Chondrocyte (in vitro differentiated cells): ENCODE measurements at places on chromosomes 13 and 19. TPM values are rescaled to one million over a fixed set of nuclear protein-coding genes. Genes with fewer than 3 reads are reported as not detected.

DNA sequence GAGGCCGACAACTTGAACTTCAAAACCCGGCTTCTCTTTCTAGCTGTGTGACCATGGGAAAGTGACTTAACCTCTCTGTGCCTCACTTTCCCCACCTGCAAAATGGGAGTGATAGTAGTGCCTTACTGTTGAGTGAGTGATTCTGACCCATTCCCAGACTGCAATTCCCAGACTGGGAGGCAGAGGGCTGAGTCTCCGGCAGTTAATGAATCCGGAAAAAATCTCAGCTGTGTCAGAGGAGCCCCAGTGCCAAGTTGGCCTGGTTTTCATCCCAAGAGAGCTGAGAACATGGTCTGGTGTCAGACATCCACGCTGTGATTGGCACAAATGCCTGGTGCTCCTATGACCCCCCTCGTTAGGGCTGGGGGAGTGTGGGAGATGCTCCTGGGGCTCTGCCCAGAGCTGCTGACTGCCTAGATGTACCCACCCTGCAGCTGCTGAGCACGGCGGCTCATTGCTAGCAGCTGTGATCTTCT lies 50.0 kb downstream of the PIN1 start:
- H3K27ac ChIP-seq = no peak overlapping the region
- no peak for DNase-seq
- no peak overlapping the region for H3K4me3 ChIP-seq

GRCh38 chr13:93853912-93854311 lies 625.6 kb downstream of the DCT start:
- no peak for DNase-seq
- H3K4me1 ChIP-seq = peaks cover 23% of the 10 kb centered on the region
- H3K27me3 ChIP-seq = no peaks in the 10 kb centered on the region
- no peak overlapping the region for H3K4me3 ChIP-seq

RNF113B gene
- total RNA-seq = not detected in 3 replicates

- H3K27ac ChIP-seq = no peak overlapping the region
- H3K36me3 ChIP-seq = peaks cover 3% of the 10 kb centered on the region
- no peak for DNase-seq
- H3K4me3 ChIP-seq = peak overlapping the region; percentile 57
- H3K4me1 ChIP-seq = peaks cover 17% of the 10 kb centered on the region
- H3K27me3 ChIP-seq = peaks cover 77% of the 10 kb centered on the region
These were observed 4.9 kb downstream of the GSX1 start for GRCh38 chr13:27797228-27797624.

DNA sequence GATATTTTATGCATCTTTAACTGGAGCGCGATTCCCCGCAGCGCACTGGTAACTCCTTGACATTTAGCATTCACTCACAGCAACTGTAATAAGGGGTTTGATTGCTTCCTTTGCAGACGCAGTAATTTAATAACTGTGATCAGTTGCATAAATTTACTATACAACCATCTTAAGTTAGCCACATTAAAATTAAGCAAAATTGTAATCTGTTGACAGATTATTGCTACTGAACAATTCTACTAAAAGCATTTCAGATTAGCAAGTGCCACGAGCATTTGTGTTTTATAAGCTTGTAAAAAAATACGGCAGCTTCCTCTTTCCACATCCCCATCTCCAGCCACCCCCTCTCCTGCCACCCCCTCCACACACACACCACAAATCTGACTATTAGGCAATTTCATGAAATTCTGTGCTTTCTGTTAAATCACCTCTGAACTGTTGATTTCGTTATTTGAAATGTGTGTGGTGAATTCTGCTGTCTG lies 44.4 kb downstream of the TSHZ3 start:
- no peak overlapping the region for H3K4me3 ChIP-seq
- DNase-seq = no peak
- H3K27me3 ChIP-seq = no peaks in the 10 kb centered on the region
- no peak overlapping the region for H3K27ac ChIP-seq

N4BP2L1 gene
- total RNA-seq = 3.3 to 3.9 TPM (median 3.7 TPM) in 3 replicates

GAPDHS gene
- total RNA-seq = not detected in 3 replicates

- H3K27me3 ChIP-seq = peaks cover 7% of the 10 kb centered on the region
- no peak overlapping the region for H3K27ac ChIP-seq
- DNase-seq = no peak
- no peaks in the 10 kb centered on the region for H3K36me3 ChIP-seq
- no peak overlapping the region for H3K4me3 ChIP-seq
These were observed 17.7 kb upstream of the SEMA6B start for GRCh38 chr19:4577020-4577782.

DNA sequence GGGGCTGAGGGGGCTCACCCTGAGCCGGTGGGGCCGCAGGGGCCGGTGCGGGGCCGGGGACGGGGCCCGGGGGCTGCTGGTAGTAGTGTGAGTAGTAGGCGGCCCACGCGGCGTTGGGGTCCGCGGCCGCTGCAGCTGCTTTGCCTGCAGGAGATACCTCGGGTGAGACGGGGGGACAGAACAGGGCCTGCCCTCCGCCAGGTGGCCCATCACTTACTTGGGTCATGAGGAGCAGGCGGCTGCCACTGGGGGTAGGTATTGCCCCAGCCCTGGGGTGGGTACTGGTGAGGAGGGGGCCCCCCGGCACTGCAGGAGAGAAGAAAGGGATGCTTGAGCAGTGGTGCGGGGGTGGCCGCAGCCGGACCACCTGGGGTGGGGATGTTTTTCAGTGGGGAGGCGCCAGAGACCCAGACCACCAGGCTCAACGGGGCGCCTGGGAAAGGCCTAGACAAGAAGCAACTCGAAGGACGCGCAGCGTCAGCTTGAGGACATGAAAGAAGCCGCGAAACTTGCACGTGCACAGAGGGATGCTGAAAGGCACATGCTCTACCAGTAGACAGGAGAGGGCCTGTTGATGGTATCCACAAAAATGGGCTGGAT lies 8.9 kb downstream of the KHSRP start:
- peaks cover 13% of the 10 kb centered on the region for H3K36me3 ChIP-seq
- no peaks in the 10 kb centered on the region for H3K4me1 ChIP-seq
- no peak for DNase-seq
- no peak overlapping the region for H3K4me3 ChIP-seq
- no peaks in the 10 kb centered on the region for H3K27me3 ChIP-seq

- no peaks in the 10 kb centered on the region for H3K27me3 ChIP-seq
- H3K27ac ChIP-seq = no peak overlapping the region
- H3K4me1 ChIP-seq = no peaks in the 10 kb centered on the region
- no peak for DNase-seq
- no peak overlapping the region for H3K4me3 ChIP-seq
- peaks cover 25% of the 10 kb centered on the region for H3K36me3 ChIP-seq
These were observed 101.5 kb downstream of the DPF1 start for GRCh38 chr19:38122402-38123093.
